ENCODE measurements at places on chromosomes 1 and 21.

DNA sequence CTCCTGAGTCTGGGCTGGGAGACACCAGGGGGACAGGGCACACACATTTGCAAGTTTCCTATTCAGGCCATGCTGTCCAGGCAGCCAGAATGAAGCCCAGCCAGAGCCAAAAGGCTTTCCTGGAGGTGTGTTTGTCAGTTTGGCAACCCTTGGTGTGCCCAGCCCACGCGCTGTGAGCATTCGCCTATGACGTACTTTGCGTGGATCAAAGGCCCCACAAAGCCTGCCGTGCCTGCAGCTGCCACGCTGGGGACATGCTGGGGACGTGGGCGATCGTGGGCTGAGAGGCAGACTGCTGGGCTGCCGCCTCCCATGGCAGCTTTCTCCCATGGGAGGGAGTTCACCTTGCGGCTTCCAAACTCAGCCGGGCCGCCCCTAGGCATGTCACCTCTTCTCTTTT, 57.5 kb downstream of the CD247 start:
- no peak for DNase-seq

DNA sequence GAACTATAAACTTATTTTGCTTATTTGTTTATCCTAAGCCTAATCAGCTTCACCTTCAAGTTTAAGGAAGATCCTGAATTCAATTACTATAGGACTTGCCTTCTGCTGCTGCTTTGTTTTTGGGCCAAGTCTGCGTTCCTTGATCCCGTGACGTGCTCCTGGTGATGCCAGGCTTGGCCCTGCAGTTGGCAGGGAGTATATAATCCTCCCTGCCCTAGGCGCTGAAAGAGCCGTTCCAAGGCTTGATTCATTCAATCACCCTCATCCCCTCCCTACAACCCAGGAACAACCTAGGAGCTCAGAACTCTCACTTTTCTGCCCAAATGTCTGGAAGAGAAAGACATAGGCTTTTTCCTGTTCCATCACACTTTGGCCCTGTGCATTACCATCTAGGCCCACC, 12.4 kb upstream of the LRRN2 start:
- DNase-seq: no peak

- DNase-seq: no peak
Measured at GRCh38 chr1:29839726-29840125, 603.4 kb downstream of the PTPRU start.

DNA sequence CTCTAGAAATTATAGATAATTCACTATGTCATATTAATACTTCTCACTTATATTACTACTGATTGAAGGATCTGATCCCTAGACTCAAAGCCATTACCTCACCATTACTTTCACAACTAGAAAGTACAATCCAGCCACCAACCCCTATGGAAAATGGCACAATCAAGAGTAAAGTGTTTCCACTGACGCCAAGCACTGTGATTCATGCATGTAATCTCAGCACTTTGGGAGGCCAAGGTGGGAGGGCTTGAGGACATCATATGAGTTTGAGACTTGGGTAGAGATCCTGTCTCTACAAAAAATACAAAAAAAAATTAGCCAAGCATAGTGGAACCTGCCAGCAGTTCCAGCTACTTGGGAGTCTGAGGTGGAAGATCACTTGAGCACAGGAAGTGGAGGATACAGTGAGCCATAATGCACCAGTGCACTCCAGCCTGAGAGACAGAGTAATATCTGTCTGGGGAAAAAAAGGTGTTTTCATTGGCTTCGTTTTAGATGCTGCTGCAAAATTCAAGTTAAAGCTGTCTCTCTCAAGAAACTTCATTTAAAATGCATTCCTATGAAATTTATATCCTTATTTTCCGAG, 126.5 kb downstream of the AKT3 start:
- DNase-seq: no peak

GRCh38 chr1:234393190-234393589, 19.9 kb downstream of the COA6 start:
- no peak for DNase-seq

DNA sequence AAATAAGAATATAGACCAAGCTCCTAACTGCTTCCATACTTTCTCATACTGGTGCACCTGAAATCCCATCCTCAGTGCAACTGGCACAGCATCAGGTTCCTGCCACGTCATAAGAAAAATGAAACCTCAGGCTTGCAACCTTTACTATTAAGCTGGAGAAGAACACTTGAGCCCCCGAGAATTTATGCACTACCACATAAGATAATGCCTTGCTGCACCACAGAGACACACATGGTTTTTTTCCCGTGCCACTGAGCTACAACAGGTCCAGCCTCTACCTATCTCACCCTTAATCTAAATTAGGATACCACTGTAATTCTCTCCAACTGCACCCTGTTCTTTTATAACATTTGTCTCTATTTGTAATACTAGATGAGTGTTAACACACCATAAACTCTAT, 174.5 kb downstream of the DENND1B start:
- DNase-seq: no peak

DNA sequence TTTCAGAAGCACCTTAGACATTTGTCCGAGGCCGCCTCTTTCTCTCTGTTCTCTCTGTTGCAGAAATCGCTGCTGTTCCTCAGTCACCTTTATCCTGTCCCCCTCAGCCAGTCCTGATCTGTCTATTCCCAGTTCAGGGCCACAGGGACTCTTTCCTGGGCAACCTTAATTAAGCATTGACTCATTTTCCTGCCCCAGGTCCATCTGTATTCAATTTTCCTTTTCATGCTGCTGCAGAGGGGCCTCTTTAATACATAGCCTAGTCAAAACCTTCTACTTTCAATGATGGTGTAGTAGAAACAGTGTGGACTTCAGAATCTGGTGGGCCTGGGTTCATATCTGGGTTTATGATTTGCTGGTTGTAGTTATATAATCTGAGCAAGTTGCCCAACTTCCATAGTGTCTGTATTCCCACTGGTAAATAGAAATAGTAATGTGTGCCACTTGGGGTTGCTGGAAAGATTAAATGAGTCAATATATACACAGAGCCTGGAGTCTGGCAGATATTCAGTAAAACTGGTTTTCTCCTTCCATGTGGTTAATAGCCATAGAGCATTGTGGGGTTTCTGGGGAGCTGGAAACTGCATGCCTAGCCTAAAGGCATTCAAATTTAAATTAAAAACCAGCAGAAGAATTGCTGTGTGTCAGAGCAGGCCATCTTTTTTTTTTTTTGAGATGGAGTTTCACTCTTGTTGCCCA, 4.5 kb downstream of the TRAF5 start:
- no peak for DNase-seq

- no peak for DNase-seq
Measured at GRCh38 chr1:14817223-14818170, 219.0 kb downstream of the KAZN start.

- DNase-seq: no peak
Measured at GRCh38 chr1:159932296-159933285, 7.3 kb upstream of the TAGLN2 start.

Measured in SHP77 (cell line).